Epithelial cell of alveolus of lung (primary cell): ENCODE measurements at places on chromosomes 2 and 18. TPM values are rescaled to one million over a fixed set of nuclear protein-coding genes. Genes with fewer than 3 reads are reported as not detected.

CYP27C1 gene
- total RNA-seq, result 0.26 and 0.48 TPM in 2 replicates

NBEAL1 gene
- 11.3 and 12.5 TPM in 2 replicates for total RNA-seq

HOXD12 gene
- total RNA-seq, result not detected in 2 replicates

TRABD2A gene
- total RNA-seq, result 5.3 and 16.3 TPM in 2 replicates

KATNAL2 gene
- 0.65 and 1.1 TPM in 2 replicates for total RNA-seq

UGP2 gene
- total RNA-seq, result 85.5 and 146 TPM in 2 replicates

KHK gene
- 0.24 and 1.0 TPM in 2 replicates for total RNA-seq

MC4R gene
- total RNA-seq, result not detected in 2 replicates

TRIP12 gene
- total RNA-seq, result 89.2 and 99.3 TPM in 2 replicates

PKDCC gene
- total RNA-seq, result 60.2 and 200 TPM in 2 replicates

FIGN gene
- 1.0 and 5.3 TPM in 2 replicates for total RNA-seq

CNTNAP5 gene
- not detected in 2 replicates for total RNA-seq

C18orf54 gene
- 4.5 and 5.2 TPM in 2 replicates for total RNA-seq
